ENCODE measurements at places on chromosomes 1 and 21. TPM values are rescaled to one million over a fixed set of nuclear protein-coding genes. Genes with fewer than 3 reads are reported as not detected.

Gene LPAR3
- 0.58 TPM for total RNA-seq

Gene NFASC
- 13.0 TPM for total RNA-seq

Gene FOXD3
- total RNA-seq, result not detected

Gene RNU1-1
- under 0.01 TPM for total RNA-seq

Gene C4BPB
- total RNA-seq, result not detected

Gene PRKAA2
- 0.12 TPM for total RNA-seq

Gene OR2L8
- total RNA-seq, result not detected

Gene AADACL4
- total RNA-seq, result not detected

Gene ZMPSTE24
- total RNA-seq, result 31.9 TPM

Gene FAM151A
- total RNA-seq, result not detected

Gene KRTAP27-1
- not detected for total RNA-seq

Gene DIRAS3
- 4.0 TPM for total RNA-seq

Gene CD5L
- not detected for total RNA-seq

Gene LCE2D
- total RNA-seq, result not detected

Gene SFN
- total RNA-seq, result not detected

Gene CROCC
- 15.8 TPM for total RNA-seq

Gene ALG14
- 0.94 TPM for total RNA-seq

Gene RNF11
- total RNA-seq, result 45.9 TPM

Gene PIK3CD
- total RNA-seq, result 6.2 TPM

Gene AMY1C
- total RNA-seq, result not detected

Data from pericardium fibroblast (primary cell).